ENCODE measurements at places on chromosomes 1 and 21.

DNA sequence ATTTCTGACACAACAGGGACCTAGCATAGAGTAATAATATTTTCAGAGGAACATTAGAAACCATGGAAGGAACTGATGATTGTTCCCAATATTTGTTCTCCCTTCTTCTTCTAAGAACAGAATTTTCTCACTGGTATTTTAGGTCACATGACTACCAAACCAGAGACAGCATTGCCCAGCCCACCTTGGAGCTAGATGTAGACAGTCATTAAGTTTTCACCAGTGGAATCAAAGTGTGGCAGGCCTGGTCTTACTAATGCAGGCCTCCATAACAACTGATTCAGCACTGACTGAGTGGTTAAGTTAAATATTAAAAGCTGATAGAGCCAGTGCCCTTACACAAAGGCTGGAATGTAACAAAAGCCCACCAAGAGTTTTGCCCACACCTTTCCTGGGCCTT, 244.4 kb downstream of the ZNF648 start:
- DNase-seq: no peak

- no peak for DNase-seq
Observed at GRCh38 chr1:27931759-27932158, 3.0 kb upstream of the SMPDL3B start.

- DNase-seq: no peak
Observed at GRCh38 chr1:49626472-49626871, 397.3 kb downstream of the AGBL4 start.

- DNase-seq: no peak
Observed at GRCh38 chr1:231549733-231550447, 21.4 kb downstream of the TSNAX start.

DNA sequence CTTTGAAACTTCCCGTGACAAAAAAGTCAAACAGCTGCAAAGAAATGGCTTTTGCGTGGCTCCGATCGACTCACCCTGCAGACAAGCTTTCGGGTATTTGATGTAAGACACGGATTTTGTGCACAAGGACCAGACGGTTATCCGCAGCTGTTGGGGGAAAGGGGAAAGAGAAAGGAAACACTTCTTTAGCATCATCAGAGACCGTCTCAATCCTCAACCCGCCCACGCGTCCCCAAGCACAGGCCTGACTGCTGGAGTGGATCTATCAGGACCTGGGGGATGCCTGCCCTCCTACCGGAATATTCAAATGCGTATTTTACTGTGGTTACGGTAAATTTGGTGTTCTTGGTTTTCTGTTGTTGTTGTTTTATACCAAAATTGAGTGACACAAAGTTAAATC, 11.2 kb downstream of the WRAP73 start:
- DNase-seq: no peak

DNA sequence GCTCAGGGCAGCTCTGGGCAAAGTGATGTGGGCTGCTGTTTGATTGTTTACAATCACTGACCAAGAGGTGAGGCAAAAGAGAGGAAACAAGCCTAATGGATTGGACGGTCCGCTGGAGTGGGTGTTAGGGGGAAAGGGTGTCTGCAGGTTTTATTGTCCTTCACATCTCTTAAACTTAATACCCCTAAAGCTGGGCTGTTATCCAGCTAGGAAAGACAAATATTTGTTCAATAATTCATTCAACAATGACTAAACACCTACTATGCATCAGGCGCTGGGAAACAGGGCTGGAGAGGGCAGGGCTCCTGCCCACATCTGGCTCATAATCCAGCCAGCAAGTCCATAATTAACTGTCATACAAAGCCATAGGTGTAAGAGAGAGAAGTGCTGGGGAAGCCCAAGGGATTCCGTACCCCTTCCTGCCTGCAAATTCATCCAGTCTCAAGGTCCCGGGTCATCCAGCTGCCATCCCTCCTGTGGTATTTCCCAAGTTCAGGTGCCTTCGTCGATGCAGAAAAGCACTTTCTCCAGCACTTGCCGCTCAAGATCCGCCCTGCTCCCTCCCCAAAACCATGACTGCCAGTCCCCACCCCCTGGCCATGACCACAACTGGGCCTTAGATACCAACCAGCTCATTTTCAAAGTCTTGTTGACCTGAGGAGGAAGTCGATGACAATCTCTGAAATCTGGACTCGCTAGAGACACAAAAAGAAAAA, 10.7 kb downstream of the TMEM63A start:
- no peak for DNase-seq

GRCh38 chr1:167797015-167797414, 75.2 kb downstream of the MPZL1 start:
- DNase-seq: no peak

DNA sequence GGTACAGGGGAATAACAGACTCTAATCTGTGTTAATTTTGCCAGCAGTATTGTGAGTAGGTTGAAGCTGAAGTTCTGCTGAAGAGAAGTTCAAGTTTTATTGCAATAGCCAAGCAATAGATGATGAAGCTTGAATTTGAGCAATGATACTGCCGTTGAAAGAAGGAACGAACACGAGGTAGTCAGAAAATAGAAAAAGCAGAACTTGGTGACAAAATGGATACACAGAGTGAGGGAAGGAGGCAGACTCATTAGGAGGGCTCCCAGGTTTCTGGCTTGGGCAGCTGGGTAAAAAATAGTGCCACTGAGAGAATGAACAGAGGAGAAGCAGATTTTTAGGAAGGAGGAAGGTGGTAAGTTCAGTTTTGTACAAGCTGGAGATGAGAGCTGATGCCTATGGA, 22.3 kb upstream of the AGO1 start:
- DNase-seq: no peak

DNA sequence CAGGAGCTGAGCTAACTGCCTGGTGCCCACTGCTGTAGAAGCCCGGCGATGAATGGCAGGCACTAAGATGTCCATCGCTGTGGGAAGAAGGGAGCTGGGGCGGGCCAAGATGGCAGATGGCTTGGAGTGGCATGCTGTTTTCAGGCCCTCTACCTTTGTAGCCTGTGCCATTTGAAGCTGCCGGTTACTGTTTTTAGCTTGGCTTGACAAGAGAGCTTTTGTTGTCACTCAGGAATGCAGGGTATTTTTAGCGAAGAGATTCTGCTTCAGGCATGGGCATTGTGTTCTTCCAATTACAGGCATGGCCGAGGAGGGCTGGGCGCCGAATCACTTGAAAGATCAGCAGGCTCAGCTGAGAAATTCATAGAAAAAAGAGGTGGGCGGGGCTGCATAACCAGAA, 348.7 kb downstream of the RPS6KC1 start:
- DNase-seq: no peak

GRCh38 chr1:113021430-113022085, 51.4 kb upstream of the LRIG2 start:
- DNase-seq: no peak

GRCh38 chr1:1115136-1115785, 628 bp downstream of the C1orf159 start:
- DNase-seq: no peak

DNA sequence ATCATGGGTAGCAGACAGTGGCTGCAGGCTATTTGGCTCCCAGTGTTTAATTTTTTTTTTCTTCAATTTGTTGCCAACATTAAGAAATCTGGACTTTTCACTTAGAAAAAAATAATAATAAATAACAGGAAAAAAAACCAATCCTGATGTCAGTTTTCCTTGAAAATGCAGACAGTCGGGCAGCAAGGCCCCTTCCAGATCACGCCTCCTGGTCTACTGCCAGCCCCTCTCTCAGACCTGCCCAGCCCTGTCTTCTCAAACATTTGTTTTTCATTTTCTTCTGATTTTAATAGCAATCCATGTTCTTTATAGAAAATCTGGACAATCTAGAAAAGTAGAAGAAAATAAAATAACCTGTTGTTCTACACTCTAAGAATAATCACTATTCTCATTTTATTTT, 15.5 kb downstream of the IFNGR2 start:
- DNase-seq: no peak

DNA sequence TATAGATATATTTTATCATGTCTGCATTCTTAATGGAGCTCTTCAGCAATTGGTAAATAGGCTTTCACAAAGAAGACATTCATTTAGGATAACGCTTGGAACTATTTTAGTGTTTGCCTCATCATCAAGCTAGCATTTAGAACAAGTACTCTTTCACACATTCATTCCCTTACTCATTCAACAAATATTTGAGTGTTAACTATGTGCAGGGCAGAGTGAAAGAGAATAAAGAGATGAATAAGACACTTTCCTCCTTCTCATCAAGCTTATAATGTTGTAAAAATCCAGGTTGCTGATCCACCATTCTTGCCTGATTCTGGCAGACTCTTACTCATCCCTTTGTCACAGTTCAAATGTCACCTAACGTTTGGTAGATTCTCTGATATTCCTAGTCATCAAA, 386.3 kb upstream of the BEND5 start:
- DNase-seq: no peak

DNA sequence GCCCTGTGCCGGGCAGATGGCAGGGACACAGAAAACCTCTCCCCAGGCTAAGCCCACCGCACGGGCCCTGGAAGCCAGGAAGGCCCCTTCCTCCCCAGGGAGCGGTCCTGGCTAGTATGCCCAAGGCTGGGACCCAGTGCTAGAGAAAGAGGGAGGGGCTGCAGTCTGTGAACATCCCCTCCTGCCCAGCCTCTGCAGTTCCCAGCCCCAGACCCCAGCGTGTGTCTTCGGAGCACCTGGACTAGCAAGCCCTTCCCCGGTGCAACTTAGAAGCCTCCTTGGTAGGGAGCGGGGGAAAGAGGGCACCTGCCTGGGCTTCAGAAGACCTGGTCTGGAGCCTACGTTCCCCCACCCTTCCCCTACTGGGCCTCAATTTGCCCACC, 2.1 kb downstream of the PLEKHG5 start:
- no peak for DNase-seq

DNA sequence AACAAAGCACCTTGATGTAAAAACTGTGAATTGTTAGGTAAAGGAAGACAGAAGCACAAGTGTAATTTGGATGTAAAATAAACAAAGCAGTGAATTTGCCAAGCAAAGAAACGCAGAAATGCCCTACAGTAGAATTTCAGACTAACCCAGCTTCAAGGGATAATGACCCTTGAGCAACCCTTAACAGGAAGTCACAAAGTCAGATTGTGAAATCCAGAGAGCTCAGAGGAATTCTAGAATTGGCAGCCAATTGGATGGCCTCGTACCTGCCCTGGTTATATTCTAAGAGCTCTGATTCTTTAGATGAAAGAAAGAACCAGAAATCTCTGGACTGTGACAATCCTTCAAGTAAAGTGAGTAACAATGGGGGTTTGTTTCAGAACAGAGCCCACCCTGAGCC, 152.7 kb upstream of the CHRM3 start:
- no peak for DNase-seq

DNA sequence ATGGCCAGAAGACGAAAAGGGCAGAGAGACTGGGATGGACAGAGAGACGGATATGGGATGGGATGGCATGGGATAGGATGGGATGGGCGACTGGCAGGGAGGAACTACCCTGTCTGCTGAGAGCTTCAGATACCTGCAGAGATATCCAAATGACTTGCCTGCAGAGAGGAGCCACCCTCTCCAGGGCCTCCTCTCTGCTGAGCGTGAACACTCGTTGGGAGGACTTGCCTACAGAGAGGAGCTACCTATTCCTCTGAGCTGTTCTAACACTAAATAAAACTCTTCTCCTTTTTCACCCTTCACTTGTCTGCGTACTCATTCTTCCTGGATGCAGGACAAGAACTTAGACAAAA, 67.1 kb upstream of the LRRN2 start:
- no peak for DNase-seq

DNA sequence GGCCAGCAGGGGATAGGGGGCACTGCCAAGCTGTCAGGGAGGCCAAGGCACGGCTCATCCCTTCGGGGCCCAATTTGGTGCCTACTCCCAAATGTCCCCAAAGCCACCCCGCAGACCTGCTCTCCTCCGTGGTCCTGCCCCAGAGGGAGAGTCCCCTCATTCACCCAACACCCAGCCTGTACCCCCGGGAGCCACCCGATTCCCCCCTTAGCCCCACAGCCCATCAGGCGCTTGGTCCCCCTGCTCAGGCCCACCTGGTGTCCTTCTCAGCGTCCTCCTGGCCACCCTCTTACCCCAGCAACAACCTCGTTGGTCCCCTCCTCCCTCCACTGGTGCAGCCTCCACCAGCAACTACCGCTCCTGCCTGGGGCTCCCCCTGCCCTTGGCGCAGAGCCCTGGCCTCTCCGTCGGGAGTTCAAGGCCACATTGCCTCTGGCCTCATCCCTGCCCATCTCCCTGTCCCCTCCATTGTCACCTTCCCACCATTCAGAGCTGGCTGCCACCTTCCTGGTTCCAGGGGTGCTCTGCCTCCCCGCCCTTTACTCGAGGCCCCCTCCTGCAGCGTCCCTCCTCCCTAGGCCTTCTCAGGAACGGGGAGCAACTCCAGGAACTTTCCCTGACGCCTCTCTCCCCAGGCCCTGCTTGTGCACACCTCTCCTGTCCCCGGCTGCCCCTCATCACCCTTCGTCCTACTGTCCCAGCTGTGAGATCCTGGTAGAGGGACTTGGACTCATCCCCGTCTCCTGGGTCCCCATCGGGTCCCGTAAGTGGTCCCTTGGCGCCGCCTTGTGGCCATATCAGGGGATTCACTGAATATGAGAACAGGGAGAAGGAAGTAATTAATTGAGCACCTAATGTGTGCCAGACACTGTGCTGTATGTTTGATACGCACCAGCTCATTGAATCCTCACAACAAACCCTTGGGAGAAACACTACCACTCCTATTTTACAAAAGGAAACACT, 73.9 kb downstream of the RAP1GAP start:
- DNase-seq: peak; percentile 30

DNA sequence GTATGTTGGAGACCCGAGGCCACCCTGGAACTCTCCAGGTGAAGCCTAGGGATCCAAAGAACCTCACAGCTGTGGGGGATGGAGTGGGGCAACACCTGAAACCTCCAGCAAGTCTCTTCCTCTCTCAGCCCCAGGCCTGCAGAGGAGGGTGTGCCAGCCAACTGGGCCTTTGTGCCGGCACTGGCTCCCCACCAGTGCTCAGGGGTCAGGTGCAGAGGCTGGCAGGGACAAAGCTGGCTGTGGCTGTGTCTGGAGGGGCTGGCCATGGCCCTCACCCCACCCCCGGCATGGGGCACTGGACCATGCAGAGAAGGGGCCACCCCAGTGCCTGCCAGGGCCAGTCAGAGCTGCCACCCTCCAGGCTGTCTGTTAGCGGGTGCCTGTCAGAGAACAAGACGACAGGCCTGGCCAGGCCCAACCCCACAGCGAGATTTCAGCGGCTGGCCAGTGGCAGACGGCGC, 3.9 kb downstream of the COL18A1 start:
- no peak for DNase-seq

- DNase-seq: no peak
Observed at GRCh38 chr1:209854196-209854595, 26.4 kb downstream of the UTP25 start.

GRCh38 chr1:92342401-92342800, 43.5 kb downstream of the RPAP2 start:
- DNase-seq: no peak

- no peak for DNase-seq
Observed at GRCh38 chr1:96763514-96763913, 41.9 kb downstream of the PTBP2 start.

GRCh38 chr1:208074353-208074752, 163.4 kb upstream of the CD34 start:
- no peak for DNase-seq

DNA sequence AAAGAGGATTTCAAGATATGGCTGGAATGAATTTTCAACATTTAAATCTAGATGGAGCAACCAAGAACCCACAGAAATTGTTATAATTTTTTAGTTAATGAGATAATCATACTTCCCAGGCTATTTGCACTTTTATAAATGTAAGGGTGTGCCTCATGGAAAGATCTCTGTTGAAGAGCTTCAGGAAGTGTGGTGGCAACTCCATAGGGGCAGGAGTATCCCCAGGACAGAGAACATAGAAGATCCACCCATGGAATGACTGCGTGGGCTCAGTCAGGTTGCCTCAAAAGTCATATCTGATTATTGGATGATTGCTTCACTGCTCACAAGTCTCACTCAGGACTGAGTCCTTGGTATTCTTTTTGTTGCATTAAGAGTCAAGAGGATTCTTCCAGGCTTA, 167.4 kb upstream of the KIAA0040 start:
- DNase-seq: no peak
